ENCODE measurements at places on chromosomes 1 and 21.

DNA sequence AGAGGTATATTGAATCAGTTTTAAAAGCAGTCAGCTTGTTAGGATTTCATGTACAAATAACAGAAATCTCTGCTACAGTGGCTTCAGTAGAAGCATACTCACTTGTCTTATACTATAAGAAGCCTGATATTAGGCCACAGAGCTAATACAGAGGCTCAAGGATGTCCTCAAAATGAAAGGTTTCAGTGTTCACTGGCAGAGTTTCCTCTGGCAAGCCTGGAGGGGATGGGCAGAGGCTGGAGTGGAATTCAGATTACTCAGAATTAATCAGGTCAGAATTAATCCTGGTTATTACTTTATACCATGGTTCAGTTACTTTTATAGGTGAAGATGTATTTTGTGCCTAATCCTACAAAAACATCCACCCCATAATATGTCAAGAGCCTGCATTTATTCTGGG, 520.5 kb downstream of the USP25 start:
- no peak for DNase-seq

DNA sequence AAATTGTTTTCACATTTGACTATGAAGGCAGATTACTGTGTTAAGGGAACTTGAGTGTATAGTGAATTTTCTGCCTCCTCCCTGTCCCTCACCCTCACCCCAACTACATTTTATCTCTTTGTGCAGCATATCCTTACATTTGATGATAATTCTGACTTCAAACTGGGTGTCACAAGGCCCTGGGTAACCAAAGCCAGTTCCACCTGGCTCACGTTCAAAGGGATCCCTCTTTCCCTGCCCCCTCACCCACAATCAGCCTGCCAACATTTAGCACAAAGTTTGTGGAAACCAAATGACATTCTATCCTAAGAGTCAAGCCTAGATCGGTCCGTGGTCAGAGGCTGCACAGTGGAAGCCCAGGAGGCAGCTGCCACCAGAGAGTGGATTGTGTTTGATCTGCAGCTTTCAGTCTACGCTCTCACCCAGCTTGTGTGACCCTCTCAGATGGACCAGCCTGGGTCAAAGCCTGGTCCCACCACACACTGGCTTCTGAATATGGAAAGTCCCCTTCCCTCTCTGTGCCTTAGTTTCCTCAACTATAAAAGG, 10.3 kb downstream of the KIAA0040 start:
- no peak for DNase-seq

GRCh38 chr1:64150729-64151230, 52.6 kb upstream of the UBE2U start:
- DNase-seq: no peak

GRCh38 chr1:86933562-86934377, 19.3 kb downstream of the HS2ST1 start:
- DNase-seq: no peak
